ENCODE measurements at places on chromosomes 3 and 15.
A peak's percentile ranks its signal among the peaks of the same experiment; 100 is the strongest.

DNA sequence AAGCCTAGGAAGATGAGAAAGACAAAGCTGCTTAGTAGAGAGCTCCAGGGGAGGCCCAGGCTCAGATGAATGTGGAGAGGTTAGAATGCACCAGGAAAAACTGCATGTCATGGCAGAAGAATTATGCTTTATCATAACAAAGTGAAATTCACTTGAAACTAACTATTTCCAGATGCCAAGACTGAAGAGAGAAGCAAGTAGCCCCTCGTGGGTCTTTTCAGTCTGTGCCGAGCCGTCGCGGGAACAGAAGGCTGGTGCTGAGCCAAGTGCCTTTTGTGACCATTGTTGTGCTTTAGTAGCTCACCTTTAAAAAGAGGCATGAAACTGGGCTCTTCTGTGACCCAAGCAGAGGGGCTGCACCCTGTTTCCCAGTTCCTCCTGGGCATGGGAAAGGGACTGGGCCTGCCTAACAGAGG is 73.2 kb downstream of the CHDH start:
- DNase-seq, result no peak
- no peaks in the 10 kb centered on the region for H3K27me3 ChIP-seq
- no peaks in the 10 kb centered on the region for H3K36me3 ChIP-seq
- H3K4me1 ChIP-seq, result peaks cover 5% of the 10 kb centered on the region
- H3K4me3 ChIP-seq, result no peak overlapping the region

DNA sequence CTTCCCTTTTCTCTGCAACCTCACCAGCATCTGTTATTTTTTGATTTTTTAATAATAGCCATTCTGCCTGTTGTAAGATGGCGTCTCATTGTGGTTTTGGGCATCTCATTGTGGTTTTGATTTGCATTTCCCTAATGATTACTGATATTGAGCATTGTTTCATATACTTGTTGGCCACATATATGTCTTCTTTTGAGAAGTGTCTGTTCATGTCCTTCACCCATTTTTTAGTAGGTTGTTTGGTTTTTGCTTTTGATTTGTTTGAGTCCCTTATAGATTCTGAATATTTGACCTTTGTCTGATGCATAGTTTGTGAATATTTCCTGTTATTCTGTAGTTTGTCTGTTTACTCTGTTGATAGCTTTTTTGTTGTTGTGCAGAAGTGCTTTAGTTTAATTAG is 312.2 kb upstream of the TBC1D5 start:
- no peaks in the 10 kb centered on the region for H3K27me3 ChIP-seq
- DNase-seq, result no peak
- H3K4me3 ChIP-seq, result no peak overlapping the region
- H3K27ac ChIP-seq, result no peak overlapping the region
- no peaks in the 10 kb centered on the region for H3K4me1 ChIP-seq

DNA sequence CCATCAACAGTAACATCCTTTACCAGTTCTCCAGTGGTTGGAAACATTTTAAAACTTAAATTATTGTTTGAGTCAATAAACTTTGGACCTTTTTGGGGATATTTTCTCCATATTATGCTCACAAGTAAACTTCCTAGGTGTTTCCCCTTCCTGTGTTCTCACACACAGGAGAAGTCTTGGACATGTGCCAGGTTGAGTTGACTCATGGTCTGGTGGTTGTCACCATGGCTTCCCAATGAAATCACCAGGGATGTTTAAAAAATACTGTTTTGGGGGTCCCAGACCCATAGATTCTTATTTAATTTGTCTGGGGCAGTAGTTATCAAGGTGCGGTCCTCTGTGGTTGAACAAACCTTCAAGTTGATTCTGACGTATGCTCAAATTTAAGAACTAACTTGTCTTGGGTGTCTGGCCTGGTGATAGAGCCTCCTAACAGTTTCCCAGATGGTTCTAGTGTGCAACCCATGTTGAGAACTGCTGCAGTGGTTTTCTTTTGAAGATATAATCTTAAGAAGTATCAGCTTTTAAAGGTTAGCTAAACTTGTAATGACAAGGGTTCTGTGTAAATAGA is 291.8 kb downstream of the EDEM1 start:
- no peaks in the 10 kb centered on the region for H3K27me3 ChIP-seq
- no peaks in the 10 kb centered on the region for H3K36me3 ChIP-seq
- DNase-seq, result no peak
- no peaks in the 10 kb centered on the region for H3K4me1 ChIP-seq
- no peak overlapping the region for H3K4me3 ChIP-seq
- no peak overlapping the region for H3K27ac ChIP-seq

GRCh38 chr15:66014022-66014421 is 144.7 kb downstream of the RAB11A start:
- H3K4me3 ChIP-seq, result no peak overlapping the region
- no peaks in the 10 kb centered on the region for H3K4me1 ChIP-seq
- H3K36me3 ChIP-seq, result no peaks in the 10 kb centered on the region
- no peak for DNase-seq
- no peaks in the 10 kb centered on the region for H3K27me3 ChIP-seq

GRCh38 chr3:183477801-183478456 is 49.5 kb upstream of the MCF2L2 start:
- no peak overlapping the region for H3K4me3 ChIP-seq
- DNase-seq, result no peak
- H3K27ac ChIP-seq, result no peak overlapping the region
- no peaks in the 10 kb centered on the region for H3K4me1 ChIP-seq
- H3K27me3 ChIP-seq, result no peaks in the 10 kb centered on the region

DNA sequence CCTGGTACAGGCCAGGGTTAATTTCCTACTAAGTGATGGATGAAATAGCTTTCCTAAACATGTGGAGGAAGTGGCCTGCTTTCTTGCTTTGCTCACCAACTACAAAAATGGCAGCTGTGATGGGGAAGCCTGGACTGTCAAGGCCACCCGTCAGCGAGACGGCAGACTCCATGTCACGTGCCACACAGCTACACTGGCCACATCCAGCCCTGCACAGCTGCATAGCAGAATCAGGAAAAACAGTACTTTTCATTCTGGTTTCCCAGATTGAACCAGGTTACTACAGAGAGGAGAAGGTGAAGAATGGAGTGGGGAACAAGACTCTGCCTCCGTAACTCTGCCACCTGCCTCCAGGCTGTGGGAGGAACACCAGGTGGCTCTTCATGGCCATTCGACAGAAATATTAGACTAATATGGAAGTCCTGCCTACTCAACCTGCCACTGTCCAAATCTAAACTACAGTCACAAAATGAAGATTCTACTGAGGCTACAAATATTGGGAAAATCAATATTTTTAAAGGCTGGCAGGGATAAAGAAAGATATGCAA is 174.3 kb downstream of the MAGI1 start:
- no peak overlapping the region for H3K27ac ChIP-seq
- no peak for DNase-seq
- no peak overlapping the region for H3K4me3 ChIP-seq
- no peaks in the 10 kb centered on the region for H3K4me1 ChIP-seq
- no peaks in the 10 kb centered on the region for H3K27me3 ChIP-seq

DNA sequence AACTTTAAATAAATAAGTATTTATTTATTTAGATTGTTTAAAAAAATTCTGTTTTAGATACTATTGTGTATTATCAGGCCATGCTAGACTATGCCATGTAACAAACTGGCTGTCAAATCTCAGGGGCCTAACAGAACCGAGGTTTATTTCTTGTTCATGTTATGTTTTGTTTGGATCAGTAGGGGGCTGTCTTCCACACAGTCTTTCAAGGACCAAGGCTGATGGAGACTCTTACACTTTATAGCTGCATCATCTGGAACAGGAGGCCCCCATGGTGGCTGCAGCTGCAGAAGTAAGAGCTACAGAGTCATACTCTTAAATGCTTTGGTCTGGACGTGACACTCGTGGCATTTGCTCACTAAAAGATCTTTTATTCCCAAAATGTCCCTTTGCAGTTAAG is 33.0 kb upstream of the ARL14 start:
- no peaks in the 10 kb centered on the region for H3K36me3 ChIP-seq
- no peaks in the 10 kb centered on the region for H3K4me1 ChIP-seq
- H3K4me3 ChIP-seq, result no peak overlapping the region
- DNase-seq, result no peak
- no peaks in the 10 kb centered on the region for H3K27me3 ChIP-seq

DNA sequence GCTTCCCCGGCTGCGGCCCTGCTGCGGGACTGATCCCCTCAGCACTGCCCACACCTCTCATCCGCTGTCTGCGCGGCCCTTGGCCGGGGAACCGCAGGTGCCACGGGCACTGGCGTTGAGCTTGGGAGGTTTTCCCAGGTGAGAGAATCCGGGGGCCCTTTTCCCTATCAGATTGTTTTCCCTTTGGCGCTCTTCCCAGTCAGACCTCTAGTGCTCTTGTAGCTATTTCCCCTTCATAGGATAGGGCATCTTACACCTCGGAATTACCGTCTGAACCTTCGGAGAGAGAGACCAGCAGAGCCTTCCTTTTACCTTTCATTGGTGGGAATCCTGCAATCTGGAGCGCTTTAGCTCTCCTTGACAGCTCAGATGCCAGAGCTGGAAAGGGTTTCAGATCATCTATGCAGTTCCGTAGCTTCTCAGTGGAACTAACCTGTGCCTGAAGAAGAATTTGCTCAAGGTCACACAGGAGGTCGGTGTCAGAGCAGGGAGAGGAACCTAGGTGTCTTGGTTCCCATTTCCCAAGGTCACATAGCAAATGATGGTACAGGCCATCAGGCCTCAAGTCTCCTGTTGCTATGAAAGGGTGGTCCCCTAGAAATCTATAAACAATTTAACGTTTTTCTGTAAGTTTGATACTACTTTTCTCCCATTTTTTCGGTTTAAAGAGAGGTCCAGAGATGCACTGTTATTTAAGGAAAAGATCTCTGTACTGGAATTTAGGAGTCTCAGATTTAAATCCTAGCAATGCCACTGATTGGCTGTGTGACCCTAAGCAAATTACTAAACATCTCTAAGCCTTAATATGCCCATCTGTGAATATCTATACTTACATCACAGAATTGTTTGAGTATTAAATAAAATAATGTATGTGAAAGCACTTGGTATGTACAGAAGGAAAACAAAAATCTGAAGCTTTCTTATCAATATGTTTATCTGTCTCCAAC is 916 bp downstream of the IDH3A start:
- H3K4me1 ChIP-seq, result peaks cover 4% of the 10 kb centered on the region
- H3K4me3 ChIP-seq, result peak overlapping the region; percentile 93
- DNase-seq, result no peak
- no peak overlapping the region for H3K27ac ChIP-seq
